Activated T-cell treated with anti-CD3 and anti-CD28 coated beads for 1 hour (primary cell): ENCODE measurements at places on chromosomes 7 and 10.

GRCh38 chr10:12353399-12354242, 4.3 kb downstream of the CAMK1D start:
- no peak for DNase-seq

GRCh38 chr7:90736968-90737939, 141.1 kb downstream of the CDK14 start:
- no peak for DNase-seq

DNA sequence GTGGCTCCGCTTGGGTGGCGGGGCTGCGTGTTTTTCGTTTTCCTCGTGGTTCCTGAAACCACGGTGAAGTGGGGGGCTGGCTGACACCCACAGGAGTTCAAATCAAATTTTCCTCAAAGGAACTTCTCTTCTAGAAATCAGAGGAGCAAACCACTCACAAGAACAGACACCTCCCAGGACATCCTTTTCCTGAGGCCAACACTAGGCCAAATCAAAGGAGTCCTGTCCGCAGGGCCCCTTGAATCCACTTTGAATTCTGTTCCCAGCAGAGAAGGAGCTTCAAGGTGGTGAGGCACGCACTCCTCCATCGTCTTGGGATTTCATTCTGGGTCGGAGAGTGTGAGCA, 29.9 kb upstream of the ZNF273 start:
- DNase-seq: no peak

GRCh38 chr10:127989481-127990012, 82.6 kb downstream of the PTPRE start:
- no peak for DNase-seq

- no peak for DNase-seq
These were observed 82.1 kb downstream of the ZRANB1 start for GRCh38 chr10:125023862-125024496.

DNA sequence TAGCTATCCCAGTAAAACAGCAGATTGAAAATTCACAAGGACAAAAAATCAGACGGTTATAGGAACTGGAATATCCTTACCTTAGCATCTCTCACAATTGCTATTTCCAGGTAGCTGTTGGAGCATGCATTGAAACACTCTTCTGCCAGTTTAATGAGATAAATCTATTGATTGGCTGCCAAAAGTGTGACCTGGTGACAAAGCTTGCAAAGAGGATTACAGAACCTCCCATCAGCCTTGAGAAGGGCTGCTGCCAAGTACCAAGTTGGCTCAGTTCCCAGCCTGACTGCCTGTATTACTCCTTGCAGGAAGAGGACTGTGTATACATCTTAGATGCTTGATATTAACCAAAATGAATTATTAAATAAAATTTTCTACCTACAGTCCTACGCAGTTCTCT, 5.1 kb downstream of the PRLHR start:
- no peak for DNase-seq

DNA sequence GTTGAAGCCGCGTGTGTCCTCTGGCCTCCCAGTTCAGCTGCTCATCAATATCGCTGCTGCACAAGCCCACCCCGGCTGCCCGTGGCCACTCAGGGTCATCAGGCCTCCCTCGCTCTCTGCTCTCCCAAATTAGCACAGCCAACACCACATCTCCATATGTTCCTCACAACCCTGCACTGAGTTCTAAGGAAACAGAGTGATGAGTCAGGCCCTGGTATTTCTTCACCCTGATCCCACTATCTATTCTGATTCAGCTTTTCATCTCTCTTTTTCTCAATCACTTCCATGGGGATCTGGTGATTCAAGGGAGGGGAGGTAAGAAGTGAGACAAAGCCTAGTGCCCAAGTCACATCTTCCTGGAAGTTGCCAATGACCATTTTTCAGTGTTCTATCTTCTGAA, 23.8 kb downstream of the CYTH3 start:
- DNase-seq: no peak

- DNase-seq: no peak
These were observed 106.7 kb downstream of the REEP3 start for GRCh38 chr10:63627881-63628296.

DNA sequence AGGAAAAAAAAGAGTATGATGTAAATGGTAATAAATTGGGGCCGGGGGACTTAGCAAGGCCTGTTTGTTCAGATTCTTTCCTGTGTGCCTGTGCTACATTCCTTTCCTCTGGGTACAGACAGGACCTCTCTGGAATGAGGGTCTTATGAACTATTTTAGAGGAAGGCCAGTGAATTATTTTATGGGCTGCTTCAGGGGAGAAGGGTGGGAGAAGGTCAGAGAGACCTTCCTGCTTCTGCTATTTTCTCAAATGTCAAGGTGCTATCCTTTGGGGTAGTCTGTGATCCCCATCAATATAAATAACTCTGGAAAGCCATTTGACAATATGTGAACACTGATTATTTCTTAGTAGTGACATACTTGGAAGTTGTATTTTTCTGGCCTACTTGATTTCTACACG, 426.5 kb downstream of the SH2D4B start:
- DNase-seq: no peak

DNA sequence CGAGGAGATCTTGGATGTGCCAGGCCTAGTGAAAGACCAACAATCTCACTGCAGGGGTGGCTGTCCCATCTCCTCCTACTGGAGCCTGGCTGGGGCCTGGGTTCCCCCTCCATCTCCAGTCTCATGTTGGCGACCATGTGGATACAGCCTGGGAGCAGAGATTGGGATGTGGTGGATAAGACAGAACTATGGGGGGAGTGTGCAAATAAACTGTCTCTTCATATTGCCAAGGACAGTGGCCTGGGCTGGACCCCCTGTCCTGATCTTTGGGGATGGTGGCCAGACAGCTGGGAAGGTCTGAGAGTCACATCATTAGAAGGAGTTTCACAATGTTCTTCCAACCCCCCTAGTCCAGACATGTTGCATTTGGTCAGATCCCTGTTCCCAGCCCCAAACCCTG, 5.8 kb upstream of the MINDY4 start:
- no peak for DNase-seq

DNA sequence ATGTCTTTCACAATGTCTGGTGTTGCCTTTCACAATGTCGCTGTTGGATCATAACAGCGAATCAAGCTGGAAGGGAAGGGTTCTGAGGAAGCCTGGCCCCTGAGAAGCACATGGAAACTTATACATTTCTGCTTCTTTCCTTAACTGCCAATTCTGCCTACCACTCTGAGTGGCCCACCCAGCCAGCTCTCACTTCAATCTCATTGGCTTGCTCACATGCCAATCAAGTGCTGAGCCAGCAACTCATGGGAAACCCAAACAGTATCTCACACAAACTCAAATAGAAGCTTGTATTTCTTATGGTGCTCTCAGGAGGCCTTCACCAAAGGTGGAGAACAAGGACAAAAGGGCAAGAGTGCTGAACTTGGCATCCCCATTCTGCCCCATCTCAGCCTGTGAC, 117.4 kb upstream of the GPR26 start:
- no peak for DNase-seq

GRCh38 chr10:7984896-7985295, 69.6 kb upstream of the GATA3 start:
- DNase-seq: no peak

DNA sequence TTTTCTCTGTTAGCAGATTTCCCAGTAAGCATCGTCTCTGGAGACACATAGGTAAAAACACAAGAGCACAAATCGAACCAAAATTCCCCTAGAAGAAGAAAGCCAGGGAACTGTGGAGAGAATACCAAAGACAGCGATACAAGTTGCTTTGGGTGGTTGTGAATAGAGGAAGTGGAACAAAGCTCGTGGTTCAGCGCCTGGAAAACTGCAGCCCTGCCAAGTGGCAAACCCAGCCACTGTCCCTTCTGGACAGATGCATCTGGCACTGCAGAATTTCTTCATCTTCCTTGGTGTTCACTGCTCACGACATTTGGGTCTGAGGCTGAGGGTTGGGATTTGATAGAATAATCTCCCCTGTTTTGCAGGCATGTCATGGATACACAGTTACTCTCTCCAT, 733.8 kb downstream of the PARD3 start:
- DNase-seq: no peak

DNA sequence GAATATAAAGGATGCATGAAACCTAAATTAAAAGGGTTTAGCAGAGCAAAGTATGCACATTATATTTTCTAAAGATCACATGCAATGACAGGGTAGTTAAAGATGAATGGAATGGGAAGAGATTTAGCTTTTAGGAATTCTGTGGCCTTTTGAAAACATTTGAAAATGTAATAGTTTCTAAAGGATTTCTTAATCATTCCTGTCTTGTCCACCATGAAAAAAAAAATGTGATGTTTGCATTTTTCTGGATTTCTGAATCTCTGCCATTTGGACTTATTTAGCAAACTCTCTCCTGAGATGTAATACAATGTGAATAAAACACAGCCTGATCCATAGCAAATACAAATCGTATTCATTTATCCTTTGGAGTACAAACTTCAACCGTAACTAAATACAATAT, 126.6 kb upstream of the RAB11FIP2 start:
- no peak for DNase-seq

GRCh38 chr10:22536620-22537019, 177.8 kb downstream of the PIP4K2A start:
- DNase-seq: no peak

DNA sequence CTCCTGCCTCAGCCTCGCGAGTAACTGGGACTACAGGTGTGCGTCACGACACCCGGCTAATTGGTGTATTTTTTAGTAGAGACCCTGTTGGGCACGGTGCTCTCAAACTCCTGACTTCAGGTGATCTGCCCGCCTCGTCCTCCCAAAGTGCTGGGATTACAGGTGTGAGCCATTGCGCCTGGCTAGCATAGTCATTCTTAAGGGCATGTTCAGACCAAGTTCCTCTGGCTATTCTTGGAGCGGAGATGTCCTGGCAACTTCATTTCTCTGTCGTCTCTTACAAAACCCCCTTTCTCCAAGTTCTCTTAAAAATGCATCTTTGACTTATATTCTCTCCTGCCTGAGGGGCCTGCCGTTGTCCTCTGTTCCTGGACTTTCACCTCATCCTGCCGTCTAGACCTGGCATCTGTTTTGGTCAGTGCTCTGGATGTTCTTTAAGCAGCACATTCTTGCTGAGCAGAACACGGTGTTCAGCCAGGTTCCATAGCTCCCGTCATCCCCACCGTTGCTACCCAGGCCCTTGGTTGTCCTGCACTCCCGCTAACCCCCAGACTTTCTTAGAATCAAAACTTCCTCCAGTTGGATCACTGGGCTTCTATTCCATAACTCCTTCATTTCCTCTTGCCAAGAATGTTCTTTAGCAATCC, 509.9 kb upstream of the GALNT17 start:
- no peak for DNase-seq

- peak; percentile 56 for DNase-seq
These were observed 386 bp downstream of the ABHD11 start for GRCh38 chr7:73738220-73738611.

GRCh38 chr10:86652361-86653202, 1.8 kb upstream of the OPN4 start:
- DNase-seq: no peak

DNA sequence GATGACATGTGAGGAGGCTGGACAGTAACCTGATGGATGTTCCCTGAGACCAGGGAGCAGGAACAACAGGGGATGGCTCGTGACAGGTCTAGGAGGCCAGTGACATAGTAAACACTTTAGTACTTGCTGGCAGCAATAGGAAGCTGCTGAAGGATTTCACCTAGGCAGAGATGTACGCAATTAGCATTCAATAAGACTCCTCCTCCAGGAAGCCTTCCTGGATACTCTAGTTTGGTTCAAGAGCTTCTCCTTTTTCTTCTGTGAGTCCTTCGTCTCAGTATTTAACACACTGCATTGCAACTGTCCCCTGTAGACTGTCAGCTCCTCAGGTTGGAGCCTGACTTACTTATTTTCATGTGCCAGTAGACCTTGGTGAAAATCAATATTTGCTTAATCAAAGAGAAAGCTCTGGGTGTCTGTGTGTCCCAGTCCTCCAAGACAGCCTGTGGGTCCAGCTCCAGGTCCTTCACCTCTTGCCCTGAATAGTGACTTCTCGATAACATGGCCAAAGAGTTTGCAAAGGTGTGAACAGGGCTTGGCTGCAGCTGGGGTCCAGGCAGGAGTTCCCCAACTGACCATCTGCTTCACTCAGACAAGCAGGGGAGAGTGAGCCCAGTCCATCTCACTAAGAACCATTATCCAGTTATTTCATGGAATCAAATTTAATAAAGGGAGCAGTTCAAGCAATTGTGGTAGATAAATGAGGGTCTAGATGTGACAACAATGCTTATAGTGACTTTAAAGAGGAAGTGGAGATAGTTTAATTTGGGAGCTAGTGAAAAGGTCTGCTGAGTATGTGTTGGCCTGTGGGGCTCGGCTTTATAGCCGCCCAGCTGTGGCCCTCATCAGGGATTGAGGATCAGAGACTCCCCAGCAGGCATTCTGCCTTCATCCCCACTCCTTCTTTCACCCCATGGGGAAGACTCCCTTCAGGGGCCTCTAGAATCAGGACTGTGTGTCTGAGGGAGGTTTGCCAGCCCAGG, 9.4 kb downstream of the TMEM273 start:
- DNase-seq: no peak

DNA sequence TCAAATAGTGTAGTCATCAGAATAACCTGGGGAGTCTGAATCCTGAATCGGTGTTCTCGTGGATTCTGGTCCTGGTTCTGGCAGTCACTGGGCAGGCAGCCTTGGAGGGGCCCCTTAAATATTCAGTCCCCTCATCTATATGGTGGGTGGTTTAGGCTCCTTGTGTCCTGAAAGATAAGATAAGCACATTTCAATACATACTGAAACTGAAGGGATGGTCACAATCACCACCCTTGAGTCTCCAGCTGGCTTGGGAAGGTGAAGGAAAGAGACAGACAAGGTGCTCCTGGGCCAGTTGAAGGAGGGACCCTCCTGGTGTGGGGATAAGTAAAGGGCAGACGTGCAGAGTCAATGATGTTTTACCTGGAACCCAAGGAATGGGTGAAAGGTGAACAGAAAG, 146.7 kb downstream of the CXCL12 start:
- DNase-seq: no peak

- DNase-seq: no peak
These were observed 24.0 kb downstream of the STK32C start for GRCh38 chr10:132283604-132284382.

DNA sequence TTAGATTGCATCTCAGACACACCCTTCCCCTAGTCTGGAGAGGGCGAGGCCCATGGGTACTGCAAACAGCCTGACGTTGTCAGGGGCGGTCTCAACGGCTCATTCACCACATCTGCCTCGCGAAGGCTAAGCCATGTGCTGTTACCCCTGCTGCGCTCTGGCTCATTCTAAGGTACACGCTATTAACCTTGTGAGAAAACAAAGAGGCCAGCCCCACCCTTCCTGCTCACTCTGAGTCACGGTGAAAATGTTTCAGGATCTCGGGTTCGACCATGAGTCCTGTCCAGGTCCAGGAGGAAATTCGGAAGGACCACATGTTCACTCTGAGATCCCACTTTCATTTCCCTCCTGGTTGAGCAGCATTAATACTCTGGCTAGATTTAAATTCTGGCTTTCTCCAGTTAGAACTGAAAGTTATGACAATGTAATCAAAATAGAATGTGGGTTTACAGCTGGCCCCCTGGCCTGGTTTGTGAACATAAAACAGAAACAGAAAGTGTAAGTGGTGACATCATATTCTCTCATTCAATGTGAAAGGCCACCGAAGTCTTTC, 55.2 kb downstream of the EGFR start:
- peak; percentile 1 for DNase-seq
